ENCODE measurements at places on chromosomes 1 and 21.

- DNase-seq, result no peak
These were observed 109.5 kb downstream of the CDC7 start for GRCh38 chr1:91610102-91610501.

DNA sequence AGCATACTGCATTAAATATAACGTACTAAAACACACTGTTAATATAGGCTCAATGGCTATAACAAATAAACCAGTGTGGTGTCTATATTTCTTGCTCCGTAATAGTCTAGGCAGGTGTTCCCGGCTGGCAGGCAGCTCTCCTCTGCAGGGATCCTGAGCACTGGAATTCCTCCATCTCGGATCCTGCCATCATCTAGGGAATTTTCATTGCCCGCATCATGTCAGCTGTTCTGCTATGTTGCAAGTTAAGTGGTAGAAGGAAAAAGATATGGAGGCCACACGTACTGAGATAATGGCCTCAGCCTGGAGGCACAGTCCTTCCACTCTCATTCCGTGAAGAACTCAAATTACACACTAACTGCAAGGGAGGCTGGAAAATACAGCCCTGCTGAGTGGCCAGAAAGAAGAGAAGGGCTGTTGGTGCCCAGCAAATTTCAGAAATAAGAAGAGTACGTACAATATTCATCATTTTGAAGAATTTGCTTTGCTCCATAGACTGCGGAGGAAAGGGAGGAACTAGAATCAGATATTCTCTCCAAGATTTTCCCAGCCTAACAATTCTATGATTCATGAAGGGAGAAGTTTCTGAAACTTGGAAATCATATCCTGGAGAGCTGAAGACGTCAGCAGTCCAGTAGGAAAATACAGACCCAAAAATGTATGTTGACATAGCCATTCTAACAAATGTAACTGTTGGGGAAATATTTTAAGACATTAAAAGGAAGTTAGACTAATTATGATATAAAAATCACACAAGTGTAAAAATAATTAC, 263.3 kb downstream of the MRPL39 start:
- DNase-seq, result no peak

DNA sequence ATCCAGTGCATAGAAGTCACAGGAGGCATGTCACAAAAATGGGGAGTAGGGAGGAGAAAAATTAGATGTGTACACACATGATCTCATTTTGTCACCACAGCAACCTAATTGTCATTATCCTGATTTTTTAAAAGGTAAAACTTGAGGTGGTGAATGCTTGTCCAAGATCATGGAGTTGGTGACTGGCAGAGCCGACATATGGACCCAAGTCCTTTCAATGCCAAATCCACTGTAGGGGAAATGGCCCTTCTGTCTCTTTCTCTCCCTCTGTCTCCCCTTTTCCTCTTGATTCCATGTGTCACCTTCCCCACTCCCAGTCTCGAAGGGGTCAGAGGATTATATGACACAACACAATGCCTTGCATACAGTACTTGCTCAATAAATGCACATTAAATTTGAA, 65.7 kb upstream of the JUN start:
- DNase-seq, result no peak

DNA sequence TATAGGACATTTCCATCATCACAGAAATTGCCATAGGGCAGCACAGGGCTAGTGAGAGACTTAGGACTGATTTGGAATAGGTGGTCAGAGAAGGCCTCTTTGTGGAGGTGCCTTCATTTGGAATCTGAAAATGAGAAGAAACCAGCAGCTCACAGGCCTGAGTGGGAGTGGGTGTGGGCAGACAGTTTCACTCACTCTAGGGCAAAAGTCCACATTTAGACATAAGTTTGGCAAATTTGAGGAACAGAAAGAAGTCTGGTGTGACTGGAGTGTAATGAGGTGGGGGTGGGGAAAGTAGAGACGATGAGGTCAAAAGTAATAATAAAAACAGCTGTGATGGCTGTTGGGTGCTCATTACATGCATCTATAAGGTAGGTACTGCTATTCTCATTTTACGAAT, 22.4 kb upstream of the BCAR3 start:
- DNase-seq, result no peak

- DNase-seq, result no peak
These were observed 325.9 kb downstream of the RPS6KC1 start for GRCh38 chr1:213376862-213377372.

DNA sequence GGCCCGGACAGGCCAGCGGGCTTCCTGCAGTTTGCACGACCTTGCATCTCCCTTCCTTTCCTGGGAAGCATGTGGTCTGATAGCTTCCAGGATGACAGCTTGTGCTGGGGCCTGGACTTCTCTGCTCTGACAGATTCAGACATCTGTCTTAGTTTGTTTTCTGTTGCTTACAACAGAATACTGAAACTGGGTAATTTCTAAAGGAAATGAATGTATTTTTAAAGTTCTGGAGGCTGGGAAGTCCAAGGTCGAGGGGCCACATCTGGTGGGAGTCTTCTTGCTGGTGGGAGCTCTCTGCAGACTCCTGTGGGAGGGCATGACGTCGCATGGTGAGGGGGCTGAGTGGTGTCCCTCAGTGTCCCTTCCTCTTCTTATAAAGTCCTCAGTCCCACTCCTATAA, 35.3 kb upstream of the TENT5B start:
- DNase-seq, result no peak

Measured in H7 (cell line).